Amniotic stem cell (primary cell): ENCODE measurements at places on chromosomes 16 and 17.

DNA sequence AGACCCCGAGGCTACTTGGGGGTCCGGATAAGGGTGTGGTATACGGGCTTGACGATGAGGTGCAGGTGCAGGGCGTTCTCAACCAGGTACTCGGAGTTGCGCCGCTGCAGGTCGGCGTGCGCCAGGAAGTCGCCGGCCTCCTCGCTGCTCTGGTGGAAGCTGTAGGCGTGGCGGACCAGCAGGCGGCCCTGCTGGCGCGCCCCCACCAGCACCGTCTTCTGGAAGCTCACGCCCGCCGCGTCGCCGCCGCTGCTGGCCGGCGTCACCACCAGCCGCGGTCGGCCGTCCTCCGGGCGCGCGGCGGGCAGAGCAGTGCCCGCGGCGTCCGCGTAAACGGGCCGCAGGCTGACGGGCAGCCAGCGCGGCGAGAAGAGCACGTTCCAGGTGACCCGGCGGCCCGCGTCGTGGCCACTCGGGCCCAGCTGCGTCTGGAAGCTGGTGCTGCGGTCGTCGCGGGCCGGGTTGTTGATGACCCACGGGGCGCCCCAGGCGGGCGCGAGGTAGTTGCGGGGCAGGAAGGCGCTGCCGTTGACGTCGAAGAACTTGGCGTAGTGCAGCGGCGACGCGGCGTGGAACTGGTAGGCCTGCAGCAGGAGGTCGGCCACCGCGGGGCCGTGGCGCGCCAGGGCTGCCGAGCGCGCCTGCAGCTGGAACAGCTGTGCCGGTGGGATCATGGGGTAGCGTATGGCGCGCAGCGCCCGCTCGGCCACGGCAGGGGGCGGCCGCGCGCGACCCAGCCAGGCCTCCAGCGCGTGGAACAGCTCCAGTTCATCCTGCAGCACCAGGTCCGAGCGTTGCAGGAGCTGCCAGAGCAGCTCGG lies 4.8 kb downstream of the BTBD17 start:
- DNase-seq: no peak

- no peak for DNase-seq
Measured at GRCh38 chr17:3964203-3965117, at the start of gene ATP2A3. ATP2A3 (minus strand) TSS chr17:3964437; CDS start chr17:3964291, 146 bp downstream.

- peak; percentile 61 for DNase-seq
Measured at GRCh38 chr17:6507535-6507934, 48.8 kb downstream of the PITPNM3 start.

- DNase-seq: no peak
Measured at GRCh38 chr17:64728041-64728695, 66.1 kb upstream of the SMURF2 start.

DNA sequence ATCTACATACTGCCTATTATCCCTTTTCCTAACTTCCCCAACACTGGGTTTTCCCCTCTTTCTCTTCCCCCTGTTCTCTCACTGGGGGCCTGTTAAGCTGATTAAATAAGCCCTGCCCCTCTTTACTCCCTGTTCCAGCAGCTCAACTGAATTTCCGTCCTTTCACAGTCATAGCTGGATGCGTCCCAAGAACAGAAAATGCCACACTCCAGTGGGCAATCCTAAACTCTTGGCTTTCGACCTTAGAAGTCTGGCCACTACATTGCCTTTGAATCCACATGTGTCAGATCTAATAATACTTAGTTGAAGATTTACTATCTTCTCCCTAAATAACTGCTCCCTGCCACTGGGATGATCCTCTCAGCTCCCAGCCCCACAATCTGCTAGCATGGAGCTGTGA lies 34.5 kb downstream of the KCNJ16 start:
- no peak for DNase-seq
